ENCODE measurements at places on chromosomes 5 and 9.
A peak's percentile ranks its signal among the peaks of the same experiment; 100 is the strongest.

GRCh38 chr9:14906644-14907359 is 3.4 kb downstream of the FREM1 start:
- H3K4me3 ChIP-seq = no peak overlapping the region
- H3K36me3 ChIP-seq = no peaks in the 10 kb centered on the region
- no peak for DNase-seq
- H3K27ac ChIP-seq = no peak overlapping the region
- no peaks in the 10 kb centered on the region for H3K27me3 ChIP-seq

GRCh38 chr9:14313378-14313940 is 482 bp downstream of the NFIB start:
- H3K27me3 ChIP-seq = peaks cover 13% of the 10 kb centered on the region
- no peak for DNase-seq
- no peak overlapping the region for H3K27ac ChIP-seq
- H3K36me3 ChIP-seq = no peaks in the 10 kb centered on the region
- 0 out of 2 replicates have a peak, but pooled peaks cover 3% of the 10 kb centered on the region for H3K4me1 ChIP-seq
- H3K4me3 ChIP-seq = peak overlapping the region; percentile 54

- no peaks in the 10 kb centered on the region for H3K27me3 ChIP-seq
- no peaks in the 10 kb centered on the region for H3K4me1 ChIP-seq
- no peak overlapping the region for H3K27ac ChIP-seq
Measured at GRCh38 chr9:33687779-33688178, 107.6 kb upstream of the PRSS3 start.

DNA sequence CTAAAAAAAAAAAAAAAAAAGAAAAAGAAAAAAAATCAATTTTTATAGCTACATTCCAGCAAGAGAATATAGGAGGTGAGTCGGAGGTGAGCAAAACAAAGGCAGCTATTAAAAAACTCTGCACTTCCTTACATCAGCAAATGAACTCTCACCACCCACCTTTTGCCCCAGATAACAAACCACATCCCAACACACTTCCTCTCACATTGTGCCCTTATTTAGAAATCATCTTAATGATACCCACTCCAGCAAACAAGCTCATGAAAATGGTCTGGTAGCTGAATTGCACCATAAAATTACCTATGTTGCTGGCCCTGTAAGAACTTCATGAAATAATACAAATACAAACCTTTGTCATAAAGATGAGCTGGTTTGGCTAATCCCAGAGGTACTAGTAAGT is 82.9 kb downstream of the CEMIP2 start:
- no peak overlapping the region for H3K4me3 ChIP-seq
- H3K27me3 ChIP-seq = no peaks in the 10 kb centered on the region

DNA sequence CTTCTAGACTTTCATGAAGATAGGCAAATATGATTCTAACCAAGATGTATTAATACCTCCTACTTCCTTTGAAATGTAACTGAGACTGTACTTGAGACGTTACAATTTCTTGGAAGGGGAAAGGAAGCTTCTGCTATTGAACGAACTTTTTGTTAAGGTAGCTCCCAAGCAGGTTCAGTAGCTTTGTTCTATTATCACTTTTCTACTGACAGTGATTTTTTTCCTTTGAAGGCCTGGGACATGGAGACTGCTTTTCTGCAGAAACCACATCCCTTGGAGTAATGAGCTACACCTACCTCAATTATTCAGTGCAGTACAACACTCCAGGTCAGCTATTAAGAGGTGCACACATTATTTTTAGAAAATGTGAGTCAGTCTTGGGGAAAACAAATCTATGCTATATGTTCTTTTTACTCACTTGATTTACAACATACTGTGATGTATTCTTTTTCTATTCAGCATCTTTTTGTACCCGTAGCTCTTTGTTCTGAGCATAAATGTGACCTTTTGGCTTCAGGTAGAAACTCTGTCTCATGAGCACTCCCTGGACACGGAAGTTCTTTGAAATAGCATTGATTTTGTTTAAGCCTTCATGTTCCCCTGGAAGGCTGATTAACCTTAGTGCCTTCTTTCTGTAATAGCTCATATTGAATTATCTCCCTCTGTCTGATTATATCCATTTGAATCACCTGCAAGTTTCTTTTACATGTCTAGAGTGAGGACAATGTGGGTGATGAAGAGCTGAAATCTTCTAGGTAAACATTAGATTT is 56.5 kb upstream of the CDKN2B start:
- H3K4me1 ChIP-seq = no peaks in the 10 kb centered on the region
- H3K27me3 ChIP-seq = no peaks in the 10 kb centered on the region
- H3K27ac ChIP-seq = no peak overlapping the region
- H3K36me3 ChIP-seq = no peaks in the 10 kb centered on the region

GRCh38 chr5:139966856-139967255 is 76.2 kb downstream of the NRG2 start:
- no peak for DNase-seq
- no peak overlapping the region for H3K4me3 ChIP-seq
- H3K4me1 ChIP-seq = 0 out of 2 replicates have a peak, but pooled peaks cover 2% of the 10 kb centered on the region
- no peaks in the 10 kb centered on the region for H3K27me3 ChIP-seq

- H3K27me3 ChIP-seq = no peaks in the 10 kb centered on the region
- DNase-seq = no peak
- H3K4me1 ChIP-seq = no peaks in the 10 kb centered on the region
- no peak overlapping the region for H3K4me3 ChIP-seq
Measured at GRCh38 chr9:131546336-131547084, 1.2 kb downstream of the PRRT1B start.

DNA sequence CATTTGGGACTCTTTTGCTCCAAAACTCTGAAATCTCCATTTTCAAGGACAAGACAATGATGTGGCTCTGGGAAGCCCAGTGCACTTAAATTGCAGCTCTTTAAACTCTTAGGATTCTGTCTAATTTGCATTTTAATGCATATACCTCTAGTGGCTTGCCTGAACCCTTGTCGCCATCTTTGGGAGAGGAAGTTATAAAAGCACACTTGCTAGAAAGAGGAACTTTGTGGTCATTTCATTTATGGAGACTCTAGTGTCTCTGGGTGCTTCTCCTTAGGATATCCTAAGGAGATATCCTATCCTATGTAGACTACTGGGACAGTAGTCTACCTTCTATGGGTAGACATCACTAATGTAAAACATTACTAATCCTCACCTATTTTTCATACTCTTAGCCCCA is 77.3 kb upstream of the SLC1A3 start:
- no peaks in the 10 kb centered on the region for H3K27me3 ChIP-seq
- no peaks in the 10 kb centered on the region for H3K4me1 ChIP-seq
- H3K27ac ChIP-seq = no peak overlapping the region
- H3K4me3 ChIP-seq = no peak overlapping the region

GRCh38 chr5:150487199-150488061 is 20.5 kb upstream of the NDST1 start:
- H3K27ac ChIP-seq = peak overlapping the region; percentile 38
- H3K27me3 ChIP-seq = no peaks in the 10 kb centered on the region
- H3K4me1 ChIP-seq = peaks cover 34% of the 10 kb centered on the region
- peak; percentile 27 for DNase-seq
- no peaks in the 10 kb centered on the region for H3K36me3 ChIP-seq

DNA sequence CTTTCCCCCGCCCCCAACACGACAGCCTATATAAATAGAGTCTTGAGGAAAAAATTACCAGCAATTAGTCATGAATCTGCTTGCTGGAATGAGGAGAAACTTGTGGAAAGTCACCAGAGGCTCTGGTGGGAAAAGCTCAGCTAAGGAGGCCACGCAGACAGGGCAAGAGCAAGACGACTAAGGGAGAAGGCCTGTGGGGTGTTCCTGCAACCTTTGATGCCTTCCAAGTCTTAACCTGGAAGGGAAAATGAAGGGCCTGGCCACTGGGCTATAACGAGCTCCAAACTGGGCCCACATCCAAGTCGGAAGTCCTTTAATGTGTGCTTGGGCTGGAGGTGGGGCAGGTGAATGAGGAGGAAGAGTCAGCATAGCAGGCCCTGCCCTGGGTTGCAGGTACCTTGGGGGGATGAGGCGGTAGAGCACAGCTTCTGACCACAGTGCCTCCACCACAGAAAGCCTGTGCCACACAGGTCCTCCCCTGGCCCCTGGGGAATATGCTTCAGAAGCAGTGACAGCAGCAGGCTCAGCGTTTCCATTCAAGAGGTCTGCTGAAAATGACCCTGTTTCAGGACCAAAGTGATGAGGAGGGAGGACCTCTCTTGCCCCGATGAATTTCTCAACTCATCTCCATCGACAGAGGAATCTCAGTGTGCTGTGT is 92.8 kb upstream of the LRRTM2 start:
- no peak overlapping the region for H3K27ac ChIP-seq
- no peak overlapping the region for H3K4me3 ChIP-seq
- H3K27me3 ChIP-seq = no peaks in the 10 kb centered on the region
- H3K4me1 ChIP-seq = no peaks in the 10 kb centered on the region
- no peaks in the 10 kb centered on the region for H3K36me3 ChIP-seq

DNA sequence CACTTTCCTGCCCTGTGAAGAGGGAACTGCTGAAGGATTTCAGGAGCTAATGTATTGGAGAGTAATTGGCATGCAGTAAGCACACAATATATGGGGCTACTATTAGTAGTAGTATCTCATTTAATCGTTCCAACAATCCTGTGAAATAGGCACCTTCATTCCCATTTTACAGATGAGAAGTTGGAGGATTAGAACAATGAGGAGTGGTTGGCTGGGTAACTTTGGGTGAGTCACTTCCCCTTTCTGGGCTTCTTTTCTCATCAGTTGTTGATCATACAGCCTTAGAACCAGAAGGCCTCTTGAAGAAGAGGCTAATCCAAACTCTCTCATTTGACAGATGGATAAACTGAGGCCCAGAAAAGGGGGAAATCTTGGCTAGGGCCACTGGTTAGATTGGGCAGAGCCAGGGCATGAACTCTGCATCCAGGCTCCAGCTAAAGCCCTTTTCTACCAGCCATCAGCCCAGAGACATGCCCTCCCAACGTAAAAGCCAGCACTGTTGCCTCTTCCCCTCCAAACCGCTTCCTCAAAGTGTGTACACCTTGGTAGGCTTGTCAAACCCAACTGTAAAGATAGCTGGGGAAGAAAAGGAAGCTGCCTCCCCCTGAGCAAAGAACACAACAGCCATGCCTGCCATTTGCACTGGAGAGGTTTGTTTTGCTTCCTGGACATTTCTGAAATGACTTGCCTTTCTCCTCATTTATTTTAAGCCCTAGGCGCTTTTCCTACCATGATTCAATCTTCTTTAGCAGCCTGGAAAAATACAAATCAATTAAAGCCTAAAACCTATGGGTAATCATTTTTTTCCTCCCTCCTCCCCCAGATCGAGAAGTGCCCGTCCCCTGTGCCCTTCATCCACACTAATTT is 992 bp downstream of the SPACA9 start:
- H3K4me1 ChIP-seq = no peaks in the 10 kb centered on the region
- no peak for DNase-seq
- H3K27me3 ChIP-seq = peaks cover 31% of the 10 kb centered on the region
- no peak overlapping the region for H3K27ac ChIP-seq

DNA sequence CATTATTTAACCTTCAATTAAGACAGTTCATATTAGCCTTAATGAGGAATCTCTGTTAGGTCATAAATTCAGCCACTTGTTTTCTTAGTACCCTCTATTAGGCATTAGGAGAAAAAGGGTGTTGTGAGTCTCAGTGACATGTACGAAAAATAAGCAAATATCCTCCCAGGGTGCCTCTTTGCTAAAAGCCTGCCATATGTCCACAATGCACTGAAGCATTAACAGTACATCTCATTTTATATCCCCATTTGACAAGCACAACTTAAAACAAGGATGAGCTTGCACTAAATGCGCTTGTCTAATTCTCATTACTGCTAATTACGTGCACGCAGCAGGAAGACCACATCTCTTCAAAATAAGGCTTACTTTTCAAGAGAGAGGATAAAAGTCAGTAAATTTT is 48.4 kb upstream of the SRFBP1 start:
- H3K4me1 ChIP-seq = no peaks in the 10 kb centered on the region
- no peak for DNase-seq
- no peak overlapping the region for H3K4me3 ChIP-seq
- no peak overlapping the region for H3K27ac ChIP-seq
- H3K27me3 ChIP-seq = no peaks in the 10 kb centered on the region

DNA sequence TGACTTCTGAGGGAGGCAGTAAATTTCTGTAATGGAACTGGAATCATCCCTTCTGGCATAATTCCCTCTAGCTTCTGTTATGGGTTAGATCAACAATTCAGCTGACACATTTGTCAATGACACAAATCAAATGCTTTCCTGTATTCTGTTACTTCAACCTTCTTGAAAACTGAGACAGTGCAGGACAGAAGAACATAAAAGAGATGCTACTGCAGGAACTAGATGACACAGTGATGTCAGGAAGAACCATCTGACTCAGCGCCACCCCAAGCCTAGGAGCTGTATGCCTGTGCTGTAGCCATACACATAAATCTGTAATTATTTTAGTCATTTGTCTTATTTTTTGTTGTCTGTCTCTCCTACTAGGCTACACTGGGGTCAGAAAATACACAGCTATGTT is 18.2 kb upstream of the CEP120 start:
- no peaks in the 10 kb centered on the region for H3K4me1 ChIP-seq
- H3K27me3 ChIP-seq = peaks cover 20% of the 10 kb centered on the region
- no peak for DNase-seq
- no peaks in the 10 kb centered on the region for H3K36me3 ChIP-seq
- H3K4me3 ChIP-seq = no peak overlapping the region
